ENCODE measurements at places on chromosomes 7 and 10. TPM values are rescaled to one million over a fixed set of nuclear protein-coding genes. Genes with fewer than 3 reads are reported as not detected.

PDE6C gene
- not detected for total RNA-seq

CPXM2 gene
- total RNA-seq = not detected

PRPS1L1 gene
- not detected for total RNA-seq

LIPM gene
- not detected for total RNA-seq

OR6V1 gene
- not detected for total RNA-seq

AKR1C4 gene
- not detected for total RNA-seq

NUTM2A gene
- total RNA-seq = 0.34 TPM

CYP26C1 gene
- not detected for total RNA-seq
